Hypothalamus (tissue), 51 donors: ENCODE measurements at places on chromosomes 2 and 18.

GRCh38 chr2:240051697-240052096 lies 1.6 kb downstream of the OR6B3 start:
- no peak for DNase-seq

GRCh38 chr2:169838743-169839489 lies 11.7 kb downstream of the UBR3 start:
- no peak for DNase-seq

GRCh38 chr2:10984418-10985135 lies 72.8 kb downstream of the KCNF1 start:
- DNase-seq: no peak

DNA sequence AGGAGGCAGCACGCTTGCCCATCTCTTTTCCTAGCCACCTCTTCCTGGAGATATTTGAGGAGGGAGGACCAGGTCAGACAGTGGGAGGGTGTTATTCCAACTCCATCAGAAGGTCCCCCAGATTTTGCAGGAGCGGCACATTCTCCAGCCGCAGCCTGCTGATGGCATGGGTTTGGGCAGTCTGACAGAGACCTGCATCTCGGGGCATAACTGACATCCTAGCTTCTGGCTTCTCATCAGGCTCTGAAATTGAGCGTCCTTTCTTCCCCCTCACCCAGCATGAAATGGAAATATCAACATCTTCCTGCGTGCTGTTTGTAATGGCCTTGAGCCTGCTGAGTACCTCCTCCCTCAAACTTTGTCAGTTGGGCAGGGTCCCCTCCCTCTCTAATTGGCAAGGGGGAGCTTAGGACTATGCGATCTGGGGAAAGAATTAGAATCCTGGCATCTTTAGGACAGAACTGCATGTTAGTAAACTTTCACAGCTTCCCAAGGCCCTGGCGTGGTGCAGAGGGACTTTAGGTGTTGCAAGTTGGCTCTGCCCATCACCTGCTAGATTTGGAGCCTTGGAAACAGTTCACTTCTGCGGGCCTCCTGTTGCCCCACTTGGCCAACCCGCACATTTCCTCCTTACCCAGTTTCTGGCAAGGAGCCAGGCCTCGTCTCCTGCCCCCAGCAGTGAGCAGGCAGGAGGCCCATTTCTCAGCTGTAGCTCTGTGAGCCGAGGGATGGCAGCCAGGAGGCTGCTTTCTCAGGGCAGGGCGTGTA lies 2.2 kb downstream of the ITM2C start:
- DNase-seq: no peak

- no peak for DNase-seq
Observed at GRCh38 chr18:7577706-7578105, 10.6 kb downstream of the PTPRM start.

DNA sequence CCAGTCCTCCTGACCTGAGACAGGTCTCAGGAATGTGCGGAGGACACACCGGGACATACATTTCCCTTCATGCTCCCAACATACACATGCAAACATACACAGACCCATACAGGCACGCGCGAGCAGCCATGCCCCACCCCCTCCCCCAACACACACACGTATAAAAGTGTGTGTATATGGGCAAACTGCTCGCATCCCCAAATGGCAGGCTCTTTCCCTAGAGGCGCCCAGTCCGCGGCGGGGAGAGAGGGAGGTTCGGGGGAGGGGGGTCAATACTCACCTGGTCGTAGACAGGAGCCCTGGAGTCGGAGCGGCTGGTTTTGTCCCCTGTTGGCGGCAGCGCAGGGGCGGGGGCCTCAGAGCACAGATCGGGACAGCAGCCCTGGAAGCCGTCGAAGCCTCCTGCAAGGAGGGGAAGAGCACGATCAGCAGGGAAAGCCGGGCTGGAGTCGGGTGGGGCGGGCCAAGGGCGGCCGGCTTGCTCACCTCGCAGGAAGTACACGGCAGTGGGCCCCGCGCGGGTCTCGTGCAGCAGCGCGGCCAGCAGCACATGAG lies 682 bp downstream of the DUSP2 start:
- no peak for DNase-seq

GRCh38 chr18:49588971-49589370 lies 27.1 kb downstream of the LIPG start:
- DNase-seq: no peak

DNA sequence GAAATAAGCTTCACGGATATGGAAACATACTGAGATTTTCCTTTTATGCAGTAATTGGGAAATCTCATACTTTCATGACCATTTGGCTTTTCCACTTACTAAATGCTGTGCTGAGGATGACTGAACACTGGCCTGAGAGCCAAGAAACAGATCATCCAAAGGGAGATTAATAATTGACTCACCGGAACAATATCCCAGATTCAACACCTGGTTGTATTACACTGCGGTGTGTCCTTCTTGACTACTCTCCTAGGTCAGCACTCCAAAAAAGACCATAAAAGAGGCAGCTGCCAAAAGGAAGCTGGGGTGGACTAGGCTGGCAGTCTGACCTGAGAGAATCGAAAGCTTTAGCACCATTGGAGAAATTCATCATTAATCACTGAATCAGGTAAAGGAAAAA lies 469.1 kb downstream of the CBLN2 start:
- DNase-seq: no peak
